ENCODE measurements at places on chromosomes 4 and X. TPM values are rescaled to one million over a fixed set of nuclear protein-coding genes. Genes with fewer than 3 reads are reported as not detected.

Gene C4orf54
- 0.63 TPM for total RNA-seq

Gene INPP4B
- 0.69 TPM for total RNA-seq

GRCh38 chr4:170011921-170012628 lies 14.1 kb downstream of the MFAP3L start:
- no peaks in the 10 kb centered on the region for H3K36me3 ChIP-seq
- DNase-seq = no peak
- no peak overlapping the region for H3K27ac ChIP-seq
- H3K4me1 ChIP-seq = no peaks in the 10 kb centered on the region
- H3K27me3 ChIP-seq = 0 out of 2 replicates have a peak, but pooled peaks cover 2% of the 10 kb centered on the region
- no peak overlapping the region for H3K4me3 ChIP-seq

DNA sequence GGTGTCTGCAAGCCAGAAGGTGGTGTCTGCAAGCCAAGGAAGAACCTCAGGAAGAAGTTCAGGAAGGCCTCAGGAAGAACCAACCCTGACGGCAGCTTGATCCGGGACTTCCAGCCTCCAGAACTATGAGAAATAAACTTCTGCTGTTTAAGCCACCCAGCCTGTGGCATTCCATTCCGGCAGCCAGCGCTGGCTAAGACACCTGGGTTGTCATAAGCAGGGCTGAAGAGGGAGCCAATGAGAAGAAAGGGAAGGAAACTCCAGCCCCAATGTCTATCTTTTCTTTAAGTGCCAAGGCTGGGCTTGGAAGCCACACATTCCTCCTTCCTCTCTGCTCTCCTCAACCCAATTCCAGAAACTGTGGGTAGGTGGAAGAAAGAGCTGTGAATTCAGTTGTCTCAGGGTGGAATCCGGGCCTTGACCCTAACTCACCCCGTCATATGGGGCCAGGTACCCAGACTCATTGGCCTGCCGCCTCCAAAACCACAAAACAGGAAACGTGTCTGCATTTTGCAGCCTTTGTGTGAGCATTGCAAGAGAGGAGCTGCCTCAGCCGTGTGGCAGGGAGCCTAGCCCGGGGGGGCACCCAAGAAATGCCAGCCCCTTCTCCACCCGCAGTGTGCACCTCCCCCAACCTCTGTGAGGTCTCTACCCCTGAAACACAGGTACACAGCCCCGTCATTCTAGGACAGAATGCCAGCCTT lies 26.8 kb downstream of the CRMP1 start:
- H3K4me3 ChIP-seq = no peak overlapping the region
- H3K36me3 ChIP-seq = no peaks in the 10 kb centered on the region
- DNase-seq = no peak

GRCh38 chr4:20252656-20253282 lies 1.1 kb downstream of the SLIT2 start:
- H3K27ac ChIP-seq = no peak overlapping the region
- peaks cover 17% of the 10 kb centered on the region for H3K36me3 ChIP-seq
- H3K4me3 ChIP-seq = peak overlapping the region; percentile 51
- DNase-seq = peak; percentile 82

Gene RPGR
- total RNA-seq = 8.4 TPM

DNA sequence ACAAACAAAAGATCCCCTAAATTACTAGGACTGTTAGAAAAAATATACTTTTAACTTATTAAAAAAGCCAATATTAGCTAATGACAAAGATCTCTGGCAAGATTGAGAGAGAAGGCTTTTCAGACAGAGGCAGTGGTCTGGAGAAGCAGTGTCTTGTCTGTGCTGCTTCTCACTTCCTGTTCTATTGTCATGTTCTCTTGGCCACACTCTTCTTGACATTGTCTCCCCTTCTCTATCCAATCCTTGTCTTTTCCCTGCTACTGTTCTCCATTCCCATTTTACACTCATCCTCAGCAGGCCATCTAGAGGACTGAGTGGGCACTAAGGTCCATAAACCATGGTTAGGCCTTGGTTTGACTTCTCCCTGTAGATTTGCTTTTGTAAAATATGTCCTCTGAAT lies 14.0 kb upstream of the TAPT1 start:
- no peaks in the 10 kb centered on the region for H3K36me3 ChIP-seq
- H3K4me1 ChIP-seq = no peaks in the 10 kb centered on the region
- no peaks in the 10 kb centered on the region for H3K27me3 ChIP-seq
- H3K4me3 ChIP-seq = no peak overlapping the region
- no peak overlapping the region for H3K27ac ChIP-seq

Gene STPG2
- not detected for total RNA-seq

DNA sequence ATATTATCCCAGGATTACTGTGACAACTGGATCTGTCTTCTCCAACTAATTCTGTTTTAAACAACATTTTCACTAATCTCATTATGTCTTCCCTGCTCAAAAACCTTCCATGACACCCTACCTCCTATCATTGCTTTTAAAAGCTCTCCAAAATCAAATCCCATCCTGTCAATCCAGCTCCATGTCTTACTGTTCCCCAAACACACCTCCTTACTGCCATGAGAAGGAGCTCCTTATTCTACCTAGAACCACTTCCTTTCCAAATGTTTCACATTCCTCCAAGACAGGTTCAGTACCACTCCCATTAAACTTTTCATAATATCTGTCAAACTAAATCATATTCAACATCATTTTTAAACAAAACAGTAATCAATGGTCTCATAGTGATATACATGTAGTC lies 66.9 kb upstream of the WDR17 start:
- DNase-seq = no peak
- H3K36me3 ChIP-seq = no peaks in the 10 kb centered on the region
- H3K4me3 ChIP-seq = no peak overlapping the region
- peaks cover 8% of the 10 kb centered on the region for H3K4me1 ChIP-seq
- H3K27me3 ChIP-seq = peaks cover 20% of the 10 kb centered on the region

GRCh38 chrX:48689208-48689920 lies 5.8 kb downstream of the WAS start:
- DNase-seq = no peak
- no peak overlapping the region for H3K4me3 ChIP-seq
- no peak overlapping the region for H3K27ac ChIP-seq
- no peaks in the 10 kb centered on the region for H3K27me3 ChIP-seq

DNA sequence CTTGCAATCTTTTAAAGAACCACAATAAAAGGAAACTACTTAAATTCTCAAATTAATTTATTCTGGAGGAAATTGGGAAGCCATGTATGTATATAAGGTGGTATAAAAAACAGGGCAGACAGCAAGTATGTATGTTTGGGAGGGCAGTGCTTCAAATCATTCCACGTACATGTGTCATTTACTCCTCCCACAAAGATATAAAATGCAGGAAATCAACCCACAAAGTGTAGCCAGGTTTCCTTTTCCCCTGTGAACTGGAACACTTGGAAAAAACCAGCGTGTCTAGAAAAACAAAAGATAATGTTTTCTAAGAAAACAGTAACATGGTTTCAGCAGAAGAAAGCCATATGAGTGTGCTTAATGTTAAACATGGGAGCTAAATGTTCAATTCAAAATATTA lies 156.7 kb upstream of the FAM47A start:
- no peaks in the 10 kb centered on the region for H3K27me3 ChIP-seq
- no peak overlapping the region for H3K4me3 ChIP-seq

Gene NHSL2
- 0.19 TPM for total RNA-seq

Measured in SJSA1 (cell line).